HFF-Myc (cell line): ENCODE measurements at places on chromosomes 6 and 20.
A peak's percentile ranks its signal among the peaks of the same experiment; 100 is the strongest.

- no peak for DNase-seq
Observed at GRCh38 chr6:98529364-98529763, 305.0 kb upstream of the POU3F2 start.

DNA sequence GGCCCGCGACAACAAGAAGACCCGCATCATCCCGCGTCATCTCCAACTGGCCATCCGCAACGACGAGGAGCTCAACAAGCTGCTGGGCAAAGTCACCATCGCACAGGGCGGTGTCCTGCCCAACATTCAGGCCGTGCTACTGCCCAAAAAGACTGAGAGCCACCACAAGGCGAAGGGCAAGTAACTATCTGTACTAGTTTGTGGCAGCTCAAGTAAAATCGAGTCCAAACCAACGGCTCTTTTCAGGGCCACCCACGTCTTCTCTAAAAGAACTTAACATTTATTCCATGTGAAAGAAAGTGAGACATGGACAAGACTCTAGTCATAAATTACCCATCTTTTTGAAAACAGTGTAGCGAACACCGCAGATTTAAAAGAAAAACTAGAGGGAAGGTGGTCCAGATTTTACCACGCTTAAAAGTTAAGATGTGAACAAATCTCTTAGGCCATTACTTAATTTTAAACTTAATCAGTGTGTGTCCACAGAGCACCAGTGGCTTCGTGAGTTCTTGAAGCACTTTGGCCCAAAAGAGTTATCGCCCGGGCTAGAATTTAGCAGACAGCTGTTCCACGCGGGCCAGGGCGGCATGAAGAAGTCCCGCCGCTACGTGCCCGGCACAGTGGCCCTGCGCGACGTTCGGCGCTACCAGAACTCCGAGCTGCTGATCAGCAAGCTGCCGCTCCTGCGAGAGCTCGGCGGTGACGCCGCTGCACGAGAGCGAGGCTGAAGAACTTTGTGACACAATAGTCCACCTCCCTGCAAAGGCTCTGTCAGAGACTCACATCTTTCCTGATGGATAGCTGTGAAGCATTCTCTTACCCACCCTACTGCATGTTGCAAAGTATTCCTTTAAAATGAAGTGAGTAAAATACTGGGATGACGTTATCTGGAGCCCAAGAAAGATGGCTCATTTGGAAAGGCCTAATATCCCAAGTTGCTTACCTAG, 113.9 kb upstream of the PRSS16 start:
- no peak for DNase-seq

GRCh38 chr6:111361648-111362047, 121.4 kb downstream of the REV3L start:
- DNase-seq: peak; percentile 2

GRCh38 chr6:32819729-32820128, 2.9 kb upstream of the HLA-DOB start:
- peak; percentile 37 for DNase-seq

DNA sequence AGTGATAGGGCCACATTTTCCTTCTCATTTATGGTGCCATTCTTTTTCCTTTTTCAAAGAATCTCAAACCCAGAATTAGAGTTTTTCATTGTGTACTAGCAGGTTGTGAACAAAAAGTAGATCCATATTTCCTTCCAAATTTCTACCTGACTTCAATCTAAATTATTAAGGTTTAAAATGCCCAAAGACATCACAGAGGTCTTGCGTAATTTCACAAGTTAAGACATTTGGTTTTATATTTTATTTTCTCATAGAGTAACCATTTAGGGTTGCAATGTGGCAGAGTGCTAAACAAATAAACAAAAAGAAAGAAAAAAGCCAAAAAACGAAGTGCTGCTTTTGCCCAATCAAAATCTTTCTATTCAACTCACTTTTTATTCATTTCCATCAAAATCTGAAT, 49.4 kb upstream of the MBOAT1 start:
- no peak for DNase-seq

DNA sequence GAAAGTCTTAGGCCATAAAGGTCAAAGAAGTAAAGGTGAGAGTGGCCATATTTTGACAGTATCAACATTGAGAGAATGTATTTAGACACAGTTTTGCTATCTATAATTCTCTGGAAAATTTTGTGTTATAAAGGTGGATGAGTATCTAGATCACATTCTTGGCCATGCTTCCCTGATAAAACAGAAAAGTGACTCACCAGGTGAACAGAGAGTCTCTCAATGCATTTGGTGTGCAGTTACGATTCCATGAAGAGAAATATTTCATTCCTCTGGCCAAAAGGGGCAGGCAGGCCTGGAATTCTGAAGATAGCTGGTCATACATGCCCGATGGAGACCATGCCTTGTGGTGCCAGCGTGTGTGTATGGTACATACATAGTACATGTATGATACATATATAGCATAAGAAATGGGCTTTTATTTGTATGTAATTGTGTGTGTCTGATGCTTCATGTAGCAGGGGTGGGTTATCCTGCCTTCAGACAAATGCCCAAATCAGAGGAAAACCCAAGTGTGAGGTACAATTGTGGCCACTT, 164.0 kb downstream of the SOBP start:
- DNase-seq: no peak
